ENCODE measurements at places on chromosomes 4 and X. TPM values are rescaled to one million over a fixed set of nuclear protein-coding genes. Genes with fewer than 3 reads are reported as not detected.

- H3K4me3 ChIP-seq = no peak overlapping the region
- no peak overlapping the region for H3K27ac ChIP-seq
- H3K36me3 ChIP-seq = no peaks in the 10 kb centered on the region
- H3K27me3 ChIP-seq = no peaks in the 10 kb centered on the region
- no peak for DNase-seq
- no peaks in the 10 kb centered on the region for H3K4me1 ChIP-seq
These were observed 88.0 kb upstream of the SLITRK2 start for GRCh38 chrX:145729635-145730034.

GRCh38 chr4:26942871-26943270 lies 82.2 kb downstream of the STIM2 start:
- peaks cover 2% of the 10 kb centered on the region for H3K4me1 ChIP-seq
- H3K36me3 ChIP-seq = no peaks in the 10 kb centered on the region
- DNase-seq = no peak
- no peak overlapping the region for H3K27ac ChIP-seq

DNA sequence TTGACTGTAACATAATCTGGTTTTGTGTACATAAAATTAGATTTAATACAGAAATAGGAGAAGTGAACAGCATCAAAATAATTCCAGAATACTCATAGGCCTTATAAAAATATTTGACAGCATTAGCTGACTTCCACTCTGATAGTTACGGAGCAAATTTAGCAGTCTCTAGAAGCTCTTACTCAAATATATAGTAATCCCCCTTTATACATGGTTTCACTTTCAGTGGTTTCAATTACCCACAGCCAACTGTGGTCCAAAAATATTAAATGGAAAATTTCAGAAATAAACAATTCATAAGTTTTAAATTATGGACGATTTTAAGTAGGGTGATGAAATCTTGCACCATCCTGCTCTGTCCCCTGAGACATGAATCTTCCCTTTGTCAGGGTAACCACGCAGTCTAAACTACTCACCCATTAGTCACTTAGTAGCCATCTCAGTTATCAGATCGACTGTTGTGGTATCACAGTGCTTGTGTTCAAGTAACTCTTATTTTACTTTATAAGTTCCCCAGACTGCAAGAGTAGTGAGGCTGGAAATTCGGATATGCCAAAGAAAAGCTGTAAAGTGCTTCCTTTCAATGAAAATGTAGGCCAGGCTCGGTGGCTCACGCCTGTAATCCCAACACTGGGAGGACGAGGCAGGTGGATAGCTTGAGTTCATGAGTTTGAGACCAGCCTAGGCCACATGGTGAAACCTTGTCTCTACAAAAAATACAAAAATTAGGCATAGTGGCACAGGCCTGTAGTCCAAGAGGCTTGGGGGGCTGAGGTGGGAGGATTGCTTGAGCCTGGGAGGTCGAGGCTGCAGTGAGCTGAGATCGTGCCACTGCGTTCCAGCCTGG lies 17.2 kb upstream of the RTL9 start:
- no peak overlapping the region for H3K27ac ChIP-seq
- no peaks in the 10 kb centered on the region for H3K27me3 ChIP-seq
- no peaks in the 10 kb centered on the region for H3K4me1 ChIP-seq
- no peaks in the 10 kb centered on the region for H3K36me3 ChIP-seq
- no peak for DNase-seq

- no peak overlapping the region for H3K27ac ChIP-seq
- no peak overlapping the region for H3K4me3 ChIP-seq
- H3K36me3 ChIP-seq = no peaks in the 10 kb centered on the region
- H3K4me1 ChIP-seq = no peaks in the 10 kb centered on the region
- no peak for DNase-seq
These were observed 59.7 kb downstream of the FAM184B start for GRCh38 chr4:17721496-17722355.

DNA sequence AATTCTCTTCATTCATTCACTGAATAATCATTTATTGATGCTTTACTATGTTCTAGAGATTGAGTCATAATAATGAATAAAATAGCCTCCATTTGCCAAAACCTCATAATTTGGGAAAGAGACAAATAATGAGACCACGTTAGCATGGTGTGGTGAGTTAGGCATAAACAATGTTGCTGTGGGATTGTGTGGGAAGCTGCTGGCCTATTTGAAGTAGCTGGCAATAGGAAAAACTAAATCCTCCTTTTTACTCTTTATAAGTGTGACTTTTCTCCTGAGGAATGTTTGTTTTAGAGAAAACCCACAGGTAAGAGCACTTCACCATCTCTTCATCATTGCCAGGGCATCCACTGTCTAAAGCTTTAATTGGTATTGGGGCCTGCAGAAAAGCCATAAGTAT lies 95.3 kb downstream of the AREG start:
- no peak overlapping the region for H3K4me3 ChIP-seq
- no peaks in the 10 kb centered on the region for H3K27me3 ChIP-seq
- H3K36me3 ChIP-seq = no peaks in the 10 kb centered on the region
- no peak overlapping the region for H3K27ac ChIP-seq

DNA sequence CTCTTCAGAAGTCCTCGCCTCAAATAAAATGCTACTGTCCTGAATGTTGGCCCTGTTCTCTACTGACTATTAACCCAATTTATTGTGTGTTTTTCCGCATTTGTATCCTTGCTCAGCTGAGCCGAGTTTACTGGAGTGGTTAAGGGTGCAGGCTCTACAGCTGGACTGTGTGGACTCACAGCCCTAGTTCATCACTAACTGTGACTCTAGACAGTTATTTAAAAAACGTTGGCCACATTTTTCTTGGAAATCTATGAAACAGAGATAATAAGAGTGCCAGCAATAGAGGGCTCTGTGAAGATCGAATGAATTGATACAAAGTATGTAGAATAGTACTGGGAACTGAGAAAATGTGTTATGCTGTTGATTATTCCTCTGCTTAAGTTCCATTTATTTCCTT lies 2.9 kb upstream of the GUF1 start:
- H3K36me3 ChIP-seq = no peaks in the 10 kb centered on the region
- H3K27me3 ChIP-seq = no peaks in the 10 kb centered on the region
- DNase-seq = no peak
- H3K27ac ChIP-seq = no peak overlapping the region
- no peak overlapping the region for H3K4me3 ChIP-seq
- H3K4me1 ChIP-seq = peaks cover 9% of the 10 kb centered on the region

- H3K4me3 ChIP-seq = no peak overlapping the region
- DNase-seq = no peak
- no peaks in the 10 kb centered on the region for H3K36me3 ChIP-seq
- H3K4me1 ChIP-seq = no peaks in the 10 kb centered on the region
- H3K27me3 ChIP-seq = no peaks in the 10 kb centered on the region
- no peak overlapping the region for H3K27ac ChIP-seq
These were observed 31.9 kb downstream of the MAGED4 start for GRCh38 chrX:52216541-52216940.

DNA sequence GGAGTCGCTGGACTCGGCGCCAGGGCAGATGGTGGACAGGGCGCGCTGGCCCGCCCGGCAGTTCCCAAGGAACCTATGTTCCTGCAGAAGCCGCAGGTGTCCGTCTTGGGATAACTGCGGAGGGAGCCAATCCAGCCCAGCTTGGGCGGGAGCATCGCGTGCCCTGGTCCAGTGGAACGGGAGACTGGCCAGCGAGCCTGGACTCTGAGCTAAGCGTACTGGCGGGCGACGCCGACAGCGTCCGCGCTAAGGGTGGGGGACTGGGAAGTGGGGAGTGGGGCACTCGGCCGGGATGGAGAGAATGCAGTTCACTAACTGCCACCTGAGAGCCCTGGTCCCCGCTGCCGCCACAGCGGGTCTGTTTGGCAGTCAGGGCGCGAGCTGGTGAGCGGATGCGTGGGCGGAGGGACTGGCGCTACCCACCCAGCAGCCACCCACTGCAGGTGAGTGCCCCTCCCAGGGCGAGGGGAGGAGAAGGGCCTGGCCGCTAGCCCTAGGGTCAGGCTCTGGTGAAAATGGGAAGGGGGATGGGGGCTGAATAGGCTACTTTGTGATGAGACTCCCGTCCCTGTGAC lies 1.3 kb upstream of the MAMLD1 start:
- H3K4me3 ChIP-seq = peak overlapping the region; percentile 3
- no peaks in the 10 kb centered on the region for H3K4me1 ChIP-seq
- no peak overlapping the region for H3K27ac ChIP-seq
- no peak for DNase-seq

GRCh38 chrX:93875621-93876282 lies 201.7 kb downstream of the FAM133A start:
- no peaks in the 10 kb centered on the region for H3K4me1 ChIP-seq
- H3K27me3 ChIP-seq = peaks cover 4% of the 10 kb centered on the region
- no peak overlapping the region for H3K27ac ChIP-seq
- no peaks in the 10 kb centered on the region for H3K36me3 ChIP-seq
- H3K4me3 ChIP-seq = no peak overlapping the region

DNA sequence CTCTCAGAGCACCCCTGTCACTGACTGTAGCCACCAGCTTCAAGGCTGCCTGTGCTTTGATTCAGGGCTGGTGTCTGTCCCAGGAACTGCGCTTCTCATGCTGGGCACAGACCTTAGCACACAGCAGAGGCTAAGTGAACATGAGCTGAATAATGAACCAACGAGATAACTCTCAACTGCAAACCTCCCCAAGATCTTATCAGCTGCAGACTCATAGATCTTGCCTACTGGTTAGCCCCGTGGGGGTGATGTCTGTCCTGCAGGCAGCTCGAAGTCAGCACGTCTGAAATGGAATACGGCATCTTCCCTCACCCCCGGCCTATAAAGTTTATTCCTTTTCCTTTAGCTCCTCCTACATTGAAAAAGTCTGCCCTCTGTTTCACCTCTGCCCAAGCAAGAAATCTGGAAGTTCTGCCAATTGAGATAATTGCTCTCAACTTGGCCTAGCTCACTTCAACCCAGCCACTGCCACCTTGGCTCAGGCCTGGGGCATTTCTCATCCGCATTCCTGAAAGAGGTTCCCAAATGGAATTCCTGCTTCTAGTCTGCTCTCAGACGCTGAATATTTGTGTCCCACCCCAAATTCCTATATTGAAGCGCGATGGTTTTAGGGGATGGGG lies 73.7 kb downstream of the GATB start:
- no peaks in the 10 kb centered on the region for H3K36me3 ChIP-seq
- H3K27ac ChIP-seq = no peak overlapping the region
- DNase-seq = no peak
- no peaks in the 10 kb centered on the region for H3K4me1 ChIP-seq
- H3K27me3 ChIP-seq = no peaks in the 10 kb centered on the region

DNA sequence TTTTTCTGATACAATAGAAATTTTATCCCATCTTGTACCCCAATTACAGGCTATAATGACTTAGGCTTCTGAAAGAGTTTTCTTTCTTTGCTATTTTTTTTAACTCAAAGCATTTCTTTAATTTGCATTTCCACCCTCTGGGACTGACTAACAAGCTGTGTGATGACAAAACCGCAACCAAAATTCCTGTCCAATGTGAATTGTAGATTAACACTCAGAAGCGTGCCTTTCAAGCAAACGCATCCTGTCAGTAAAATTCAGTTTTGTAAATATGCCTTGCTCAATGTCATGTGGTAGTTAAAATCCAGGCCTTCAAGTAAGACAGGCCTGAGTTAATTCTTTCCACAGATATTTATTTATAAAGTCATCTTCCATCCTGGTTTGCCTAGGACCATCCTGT lies 50.3 kb downstream of the STK32B start:
- H3K27me3 ChIP-seq = no peaks in the 10 kb centered on the region
- no peak overlapping the region for H3K27ac ChIP-seq
- no peak for DNase-seq
- no peaks in the 10 kb centered on the region for H3K36me3 ChIP-seq
- no peak overlapping the region for H3K4me3 ChIP-seq

DNA sequence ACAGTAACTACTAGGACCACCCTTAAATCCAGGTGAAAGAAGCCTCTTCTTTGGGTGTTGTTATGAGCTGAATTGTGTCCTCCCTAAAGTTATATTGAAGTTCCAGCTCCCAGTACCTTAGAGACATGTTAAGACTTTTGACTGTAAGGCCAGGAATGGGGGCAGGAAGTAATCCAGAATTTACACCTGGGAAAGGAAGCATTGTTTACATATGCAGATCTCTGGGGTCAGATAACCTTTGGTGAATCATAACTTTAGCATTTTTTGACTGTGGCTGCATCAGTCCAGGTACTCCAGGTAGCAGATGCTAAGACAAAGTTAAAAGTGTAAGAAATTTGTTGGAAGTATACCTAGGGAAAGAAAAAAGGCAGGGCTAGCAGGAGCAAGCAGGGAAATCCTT lies 104.9 kb upstream of the CENPE start:
- no peaks in the 10 kb centered on the region for H3K27me3 ChIP-seq
- H3K4me3 ChIP-seq = no peak overlapping the region
- H3K4me1 ChIP-seq = no peaks in the 10 kb centered on the region
- no peak overlapping the region for H3K27ac ChIP-seq
- no peaks in the 10 kb centered on the region for H3K36me3 ChIP-seq
- DNase-seq = no peak

PAGE5 gene
- not detected for total RNA-seq

MTMR8 gene
- total RNA-seq = 6.9 TPM

MAEA gene
- total RNA-seq = 65.8 TPM

FAT1 gene
- total RNA-seq = 243 TPM

RHOXF2 gene
- total RNA-seq = 0.25 TPM

DEFB131A gene
- total RNA-seq = not detected

SGCB gene
- total RNA-seq = 23.7 TPM

TMEM271 gene
- total RNA-seq = not detected

NKX6-1 gene
- not detected for total RNA-seq
